NCI-H526 (cell line): ENCODE measurements at places on chromosomes 2 and 18.

DNA sequence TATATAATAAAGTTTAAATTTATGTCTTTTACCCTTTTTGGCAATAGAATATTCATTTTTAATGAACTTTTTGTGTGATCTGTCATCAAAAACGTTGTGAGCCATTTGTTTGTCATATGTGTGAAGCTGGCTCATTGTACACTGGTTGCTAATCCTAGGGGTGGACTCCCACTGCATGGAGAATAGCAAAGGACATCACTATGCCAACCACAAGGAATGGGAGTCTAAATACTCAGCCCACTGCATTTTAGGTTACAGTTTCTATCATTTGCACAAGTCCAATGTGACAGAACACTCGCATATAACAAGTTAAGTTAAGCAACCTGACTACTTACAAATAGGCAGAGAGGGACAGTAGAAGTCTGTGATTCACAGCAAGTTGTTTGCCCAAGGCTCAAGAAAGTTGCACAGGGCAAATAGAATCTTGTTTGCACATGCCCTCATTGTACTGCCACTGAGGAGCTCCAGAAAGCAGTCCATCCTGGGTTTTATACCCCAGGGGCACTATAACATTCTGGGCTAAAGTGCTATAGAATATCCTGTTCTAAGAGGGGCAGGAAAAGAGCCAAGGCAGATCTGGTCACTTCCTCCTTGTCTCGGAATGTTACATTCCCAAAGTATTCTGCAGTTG lies 545.9 kb upstream of the GCFC2 start:
- DNase-seq: no peak

DNA sequence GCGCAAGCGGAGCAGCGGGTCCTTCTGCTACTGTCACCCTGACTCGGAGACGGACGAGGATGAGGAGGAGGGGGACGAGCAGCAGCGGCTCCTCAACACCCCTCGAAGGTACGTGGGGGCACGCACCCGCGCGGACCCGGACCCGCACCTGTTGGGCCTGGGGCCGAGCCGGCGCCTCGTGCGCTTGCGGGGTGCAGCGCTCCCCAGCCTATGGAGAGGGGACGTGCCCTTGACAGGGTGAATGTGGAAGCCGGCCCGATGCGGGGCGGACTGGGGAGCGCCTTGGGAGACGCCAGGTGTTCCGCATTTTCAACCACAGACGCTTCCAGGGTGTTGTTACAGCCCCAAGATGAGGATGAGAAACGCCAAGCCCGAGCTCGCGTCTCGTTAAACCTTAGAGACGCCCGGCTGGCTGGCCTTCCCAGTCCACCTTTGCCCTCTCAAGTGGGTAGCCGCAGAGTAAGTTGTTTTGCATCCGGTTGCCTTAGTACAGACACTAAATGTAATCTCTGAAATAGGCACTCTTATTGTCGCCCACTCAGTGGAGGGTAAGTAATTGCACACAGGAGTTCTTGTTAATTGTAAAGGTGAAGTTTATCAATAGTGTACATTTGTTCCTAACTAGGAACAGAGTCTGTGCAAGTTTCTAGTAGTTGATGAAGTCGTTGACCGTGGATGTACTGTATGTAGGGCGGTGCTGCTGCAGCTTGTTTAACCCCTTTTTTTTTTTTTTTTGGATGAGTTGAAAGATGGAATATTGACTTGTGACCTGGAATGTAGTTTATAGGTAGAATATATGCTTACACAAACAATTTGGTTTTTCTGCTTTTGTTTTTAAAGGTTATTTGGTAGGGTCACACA lies 815 bp downstream of the GMCL1 start:
- peak; percentile 62 for DNase-seq

DNA sequence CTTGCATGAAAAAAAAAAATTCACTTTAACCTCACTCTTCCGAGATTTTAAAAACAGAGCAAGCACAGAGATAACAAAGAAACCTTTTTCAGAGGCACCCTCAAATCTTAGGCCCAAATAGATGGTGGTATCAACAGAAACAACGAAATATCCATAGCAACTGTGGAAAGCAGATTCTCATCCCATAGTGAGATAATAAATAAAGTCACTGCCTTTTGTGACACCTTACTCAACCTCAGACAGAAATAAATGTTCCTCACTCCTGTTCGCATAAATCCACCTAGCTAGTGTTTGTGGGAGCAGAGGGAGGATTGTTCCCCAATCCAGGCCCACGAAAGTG lies 60.9 kb upstream of the RTN4 start:
- DNase-seq: no peak

GRCh38 chr2:18792226-18792629 lies 202.9 kb upstream of the NT5C1B start:
- DNase-seq: no peak

DNA sequence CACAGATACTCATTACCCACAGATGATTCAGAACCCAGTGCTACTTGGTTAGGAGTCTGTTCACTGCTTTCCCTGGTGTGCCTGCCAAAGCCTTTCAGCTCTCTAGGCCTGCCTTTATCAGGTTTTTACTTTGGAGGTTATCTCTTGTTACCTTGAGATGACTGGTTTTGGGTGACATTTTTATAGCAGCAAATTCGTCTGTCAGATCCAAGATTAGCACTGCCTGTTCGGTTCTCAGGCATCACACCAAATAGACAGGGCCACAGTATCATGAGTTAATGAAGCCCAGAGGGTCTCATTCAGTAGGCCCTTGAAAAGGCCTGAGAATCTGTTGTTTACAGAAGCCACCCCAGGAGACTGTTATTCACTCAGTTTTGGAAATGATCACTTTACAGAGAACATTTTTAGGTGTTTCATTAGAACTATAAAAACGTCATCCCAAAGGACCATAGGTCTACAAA lies 121.2 kb downstream of the OSBPL6 start:
- DNase-seq: no peak

GRCh38 chr18:24553571-24554285 lies 93.3 kb downstream of the HRH4 start:
- no peak for DNase-seq

- DNase-seq: peak; percentile 42
Observed at GRCh38 chr18:63346480-63347183, 20.4 kb downstream of the KDSR start.

DNA sequence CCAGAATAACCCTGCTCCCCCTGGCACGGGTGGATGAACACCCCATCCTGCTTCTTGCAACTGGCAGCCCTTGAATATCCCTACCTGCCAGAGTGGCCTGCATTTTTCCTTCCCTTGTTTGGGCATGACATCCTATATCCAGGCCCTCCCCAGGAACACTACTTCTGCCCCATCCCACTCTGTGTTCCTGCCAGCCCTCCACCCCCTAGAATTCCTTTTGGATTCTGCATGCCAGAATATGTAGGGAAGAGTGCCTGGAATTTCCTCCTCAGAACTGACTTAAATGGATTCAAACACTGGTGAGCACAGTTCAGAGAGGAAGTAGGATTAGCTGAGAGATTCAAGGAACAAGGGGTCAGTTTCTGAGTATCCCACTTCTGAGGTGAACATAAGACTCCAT lies 123.5 kb upstream of the PELI1 start:
- no peak for DNase-seq

GRCh38 chr2:142716463-142717242 lies 160.8 kb upstream of the KYNU start:
- no peak for DNase-seq

DNA sequence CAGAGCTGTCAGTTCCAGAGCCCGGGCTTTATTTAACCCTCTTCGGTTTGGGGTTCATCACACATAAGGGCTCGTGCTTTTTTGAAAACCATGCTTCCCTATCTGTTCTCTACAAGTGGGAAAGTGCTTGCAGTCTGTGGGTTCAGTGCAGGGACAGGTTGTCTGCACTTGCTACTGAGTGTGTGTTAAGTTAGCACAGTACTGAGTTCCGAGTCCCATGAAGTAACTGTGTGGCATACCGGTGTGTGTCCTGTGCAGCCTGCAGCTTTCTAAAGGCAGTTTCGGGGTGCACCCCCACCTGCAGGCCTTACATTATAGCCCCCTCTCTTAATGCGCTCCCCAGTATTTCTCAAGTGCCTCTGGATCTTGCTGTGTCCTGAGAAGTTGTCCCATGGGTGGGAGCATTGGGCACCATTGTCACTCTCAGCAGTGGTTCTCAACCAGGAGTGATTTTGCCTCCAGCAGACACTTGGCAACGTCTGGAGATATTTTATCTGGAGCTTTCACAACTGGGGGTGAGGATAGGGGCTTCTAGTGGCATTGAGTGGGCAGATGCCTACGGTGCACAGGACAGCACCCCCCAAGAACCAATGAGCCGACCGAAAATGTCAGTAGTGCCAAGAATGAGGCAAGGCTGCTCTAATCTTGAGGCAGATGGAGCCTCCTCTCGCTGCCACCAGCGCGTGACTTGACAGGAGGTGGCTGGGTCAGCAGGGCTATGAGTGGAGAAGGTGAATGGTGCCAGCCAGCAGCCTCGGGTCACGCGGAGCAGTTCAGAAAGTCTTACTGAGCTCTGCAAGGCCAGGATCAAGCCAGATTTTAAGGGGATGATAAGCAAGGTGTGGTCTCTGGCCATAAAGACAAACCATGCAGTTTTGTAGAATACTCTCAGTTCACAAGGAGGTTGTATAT lies 152.2 kb downstream of the SMAD7 start:
- DNase-seq: no peak

DNA sequence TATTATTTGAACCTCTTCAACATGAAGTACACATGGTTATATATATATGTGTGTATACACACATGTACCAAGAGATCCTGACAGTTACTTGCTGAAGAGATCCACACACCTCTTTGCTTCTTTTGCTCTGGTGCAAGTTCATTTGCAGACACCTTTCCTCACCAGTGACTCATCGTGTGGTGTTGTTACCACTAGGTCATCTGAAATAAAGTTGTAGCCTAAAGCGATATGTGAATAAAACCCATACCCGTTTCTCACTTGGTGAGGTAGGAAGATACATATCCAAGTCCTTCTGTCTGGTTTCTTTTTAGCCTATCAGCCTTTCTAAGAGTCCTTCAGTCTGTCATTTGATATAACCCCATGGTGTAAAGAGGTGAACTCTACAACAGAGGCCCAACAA lies 379.4 kb upstream of the RAB12 start:
- no peak for DNase-seq

- DNase-seq: no peak
Observed at GRCh38 chr2:7191932-7192331, 274.7 kb downstream of the RNF144A start.

GRCh38 chr2:99183025-99183424 lies 2.0 kb downstream of the MRPL30 start:
- DNase-seq: no peak

- no peak for DNase-seq
Observed at GRCh38 chr2:168203762-168204693, 43.4 kb downstream of the STK39 start.

DNA sequence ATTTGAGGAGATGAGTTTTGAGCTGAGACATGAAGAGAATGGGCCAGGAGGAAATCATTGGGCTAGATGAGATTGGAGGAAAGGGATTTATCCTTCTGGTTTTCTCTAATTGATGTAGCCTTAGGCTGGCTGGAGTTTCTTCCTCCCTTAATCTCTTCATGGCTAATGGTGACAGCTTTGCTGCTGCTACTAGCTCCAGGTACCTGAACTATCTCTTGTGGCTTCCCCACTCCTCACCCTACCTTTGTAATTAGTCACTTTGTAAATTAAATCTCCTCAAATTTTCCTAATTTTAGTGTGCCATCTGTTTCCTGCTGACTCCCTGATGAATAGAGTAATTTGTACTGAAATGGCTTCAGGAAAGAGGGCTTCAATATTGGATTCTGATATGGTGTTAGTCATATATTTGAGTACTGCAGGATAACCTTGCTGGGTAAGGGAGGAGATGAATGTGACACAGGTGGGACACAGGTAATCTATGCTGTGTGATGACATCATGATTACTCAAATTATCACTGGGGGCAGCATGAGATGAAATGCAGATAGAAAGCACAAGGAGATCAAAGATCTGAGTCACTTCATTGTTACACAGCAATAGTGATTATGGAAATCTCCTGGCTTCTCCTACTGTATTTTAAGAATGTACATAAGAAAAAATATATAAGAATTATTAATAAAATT lies 1134.1 kb upstream of the DDX18 start:
- DNase-seq: no peak

GRCh38 chr18:24103320-24104021 lies 35.4 kb upstream of the CABYR start:
- no peak for DNase-seq

- DNase-seq: no peak
Observed at GRCh38 chr2:27889774-27890145, 427 bp downstream of the RBKS start.

GRCh38 chr2:230944123-230944653 lies 19.1 kb upstream of the GPR55 start:
- no peak for DNase-seq

DNA sequence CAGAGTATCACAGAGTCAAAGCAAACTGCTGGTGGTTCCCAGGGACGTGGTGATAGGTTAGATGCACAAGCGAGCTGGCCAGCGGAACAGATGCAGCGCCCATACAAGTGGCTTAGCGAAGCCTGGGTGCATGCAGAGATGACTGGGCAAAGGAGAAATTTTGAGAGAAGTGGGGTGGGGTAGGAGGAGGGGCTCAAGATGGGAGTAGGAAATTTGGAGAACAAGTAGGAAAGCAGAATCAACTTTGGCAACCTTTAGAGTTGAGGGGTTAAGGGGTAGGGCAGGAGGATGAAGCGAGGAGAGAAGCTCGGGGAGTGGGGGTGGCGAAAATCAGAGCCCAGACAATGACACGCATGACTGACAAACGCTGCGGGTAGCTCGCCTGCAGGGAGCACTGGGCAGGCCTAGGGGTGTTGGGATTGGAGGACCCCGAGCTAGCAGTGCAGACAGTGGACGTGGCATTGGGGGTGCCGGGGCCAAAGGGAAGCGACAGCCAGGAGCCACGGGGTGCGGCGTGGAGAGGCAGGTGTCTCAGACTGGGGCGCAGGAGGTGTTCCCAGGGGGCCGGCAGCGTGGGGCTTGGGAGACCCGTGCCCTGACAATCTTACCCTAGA lies 431 bp downstream of the FAM98A start:
- peak; percentile 59 for DNase-seq

DNA sequence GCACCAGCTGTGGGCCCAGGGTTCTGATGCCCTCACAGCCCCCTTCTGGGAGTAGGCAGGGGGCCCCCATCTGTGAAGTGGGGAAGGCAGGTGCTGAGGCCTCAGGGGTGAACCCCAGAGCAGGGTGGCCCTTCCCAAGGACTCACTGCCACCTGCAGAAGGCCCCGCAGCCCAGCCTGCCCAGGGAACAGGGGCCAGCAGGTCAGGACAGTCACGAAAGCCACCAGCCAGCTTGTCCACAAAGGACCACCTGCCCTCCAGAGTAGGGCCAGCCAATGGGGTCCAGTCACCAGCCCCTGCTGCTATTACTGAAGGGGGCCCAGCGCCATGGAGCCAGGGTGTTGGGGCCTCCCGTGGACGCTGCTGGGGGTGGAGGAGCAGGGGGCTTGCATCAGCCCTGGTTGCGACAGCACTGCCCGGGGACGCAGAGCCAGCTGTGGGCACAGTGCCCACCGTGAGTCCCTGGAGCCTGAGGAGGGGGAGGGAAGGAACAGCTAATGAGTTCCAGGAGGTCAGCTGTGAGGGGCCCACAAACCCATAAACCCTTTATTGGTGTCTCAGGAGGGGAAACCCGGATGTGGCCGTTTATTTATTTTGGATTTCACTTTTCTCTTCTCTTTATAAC lies 11.5 kb upstream of the SNED1 start:
- DNase-seq: no peak
